Mesenteric fat pad (tissue), 1 donor: ENCODE measurements at places on chromosomes 7 and 10. TPM values are rescaled to one million over a fixed set of nuclear protein-coding genes. Genes with fewer than 3 reads are reported as not detected.

- DNase-seq: no peak
Measured at GRCh38 chr10:43059336-43059720, 17.5 kb upstream of the RET start.

The CAV2 gene
- 170 TPM for total RNA-seq

The C10orf143 gene
- total RNA-seq: 3.7 TPM

DNA sequence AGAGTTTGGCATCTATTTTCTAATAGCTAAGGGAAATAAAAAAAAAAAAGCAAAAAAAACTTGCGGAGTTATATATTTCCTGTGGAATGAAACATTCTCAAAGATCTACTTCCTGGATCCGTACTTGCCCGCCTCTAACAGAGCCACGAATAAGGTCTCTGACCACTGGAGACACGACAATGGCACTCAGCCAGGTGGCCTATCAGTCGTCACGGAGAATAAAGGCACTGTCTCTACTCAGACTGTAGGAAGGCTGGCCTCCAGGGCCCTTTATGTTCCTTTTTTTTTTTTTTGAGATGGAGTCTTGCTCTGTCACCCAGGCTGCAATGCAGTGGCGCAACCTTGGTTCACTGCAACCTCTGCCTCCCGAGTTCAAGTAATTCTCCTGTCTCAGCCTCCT lies 58.7 kb downstream of the RGS10 start:
- DNase-seq: no peak

GRCh38 chr7:7535691-7536090 lies at the start of gene COL28A1:
Gene COL28A1, minus strand, starts transcription at chr7:7535873. Its CDS starts 2,998 bp downstream, at chr7:7532875.
- no peak for DNase-seq

The WNT2 gene
- total RNA-seq: 0.45 TPM

GRCh38 chr10:69497231-69497561 lies 45.9 kb downstream of the TSPAN15 start:
- peak; percentile 71 for DNase-seq

DNA sequence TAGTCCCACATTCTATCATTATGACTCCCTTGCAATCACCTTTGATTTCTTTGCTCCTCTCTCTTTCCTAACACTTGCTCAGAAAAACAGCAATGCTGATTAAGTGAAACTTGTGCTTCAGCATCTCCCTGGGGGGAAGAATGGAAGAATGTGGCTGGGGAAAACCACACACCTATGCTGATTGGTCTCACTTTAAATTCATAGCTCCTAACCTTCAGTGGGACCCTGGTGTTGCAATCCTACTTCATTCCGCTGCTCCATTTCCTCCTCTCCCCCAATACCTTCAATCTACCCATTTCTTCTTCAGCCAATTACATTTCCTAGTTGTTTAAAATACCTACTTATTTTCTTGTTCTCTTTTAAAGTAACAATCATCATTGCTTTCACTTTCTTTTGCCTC lies 1166.7 kb upstream of the C7orf33 start:
- DNase-seq: no peak

- DNase-seq: no peak
Measured at GRCh38 chr10:104711302-104711721, 70.2 kb downstream of the SORCS3 start.

The GPR158 gene
- 0.58 TPM for total RNA-seq

The FEZF1 gene
- total RNA-seq: not detected

The SFMBT2 gene
- total RNA-seq: 12.0 TPM

- no peak for DNase-seq
Measured at GRCh38 chr7:32115831-32116230, 45.6 kb upstream of the PDE1C start.

- DNase-seq: no peak
Measured at GRCh38 chr7:91191771-91192170, 72.5 kb upstream of the FZD1 start.

DNA sequence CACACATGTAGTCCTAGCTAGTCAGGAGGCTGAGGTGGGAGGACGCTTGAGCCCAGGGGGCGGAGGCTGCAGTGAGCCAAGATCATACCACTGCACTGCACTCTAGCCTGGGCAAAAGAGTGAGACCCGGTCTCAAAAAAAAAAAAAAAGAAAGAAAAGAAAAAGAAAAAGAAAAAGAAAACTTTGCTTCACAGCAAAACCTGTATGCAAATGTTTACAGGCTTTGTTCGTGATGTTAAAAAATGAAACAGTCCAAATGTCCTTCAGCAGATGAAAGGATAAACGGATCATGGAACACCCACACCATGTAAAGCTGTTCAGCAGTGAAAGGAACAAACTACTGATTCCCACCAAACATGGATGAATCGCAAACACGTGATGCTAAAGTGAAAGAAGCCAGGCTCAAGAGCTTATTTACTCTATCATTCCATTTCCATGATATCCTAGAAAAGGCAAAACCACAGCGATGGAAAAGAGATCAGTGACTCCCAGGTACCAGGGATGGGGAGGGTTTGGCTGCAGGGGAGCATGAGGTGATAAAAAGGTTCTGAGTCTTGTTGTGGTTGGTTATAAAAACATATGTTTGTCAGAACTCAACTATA lies 15.1 kb downstream of the LRRC20 start:
- DNase-seq: no peak

DNA sequence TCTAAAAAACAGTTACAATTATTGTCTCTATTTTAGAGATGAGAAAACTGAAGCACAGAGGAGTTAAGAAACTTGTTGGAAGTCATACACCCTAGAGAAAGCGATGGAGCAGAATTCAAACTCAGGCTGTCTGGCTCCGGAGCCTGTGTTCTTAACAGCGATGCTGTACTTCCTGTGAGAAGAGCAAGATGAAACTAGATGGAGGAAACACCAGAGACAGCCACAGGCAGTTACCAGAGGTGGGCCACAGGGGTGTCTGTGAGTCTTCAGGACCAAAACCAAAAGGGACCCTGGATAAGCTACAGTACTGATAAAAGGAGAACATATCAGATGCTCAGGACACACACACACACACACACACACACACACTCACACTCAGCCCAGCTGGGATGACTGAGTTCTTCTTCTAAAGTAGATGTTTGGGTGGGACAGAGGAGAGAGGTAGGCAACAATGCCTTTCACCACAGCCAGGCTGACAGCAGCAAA lies 289.2 kb downstream of the FZD1 start:
- no peak for DNase-seq

DNA sequence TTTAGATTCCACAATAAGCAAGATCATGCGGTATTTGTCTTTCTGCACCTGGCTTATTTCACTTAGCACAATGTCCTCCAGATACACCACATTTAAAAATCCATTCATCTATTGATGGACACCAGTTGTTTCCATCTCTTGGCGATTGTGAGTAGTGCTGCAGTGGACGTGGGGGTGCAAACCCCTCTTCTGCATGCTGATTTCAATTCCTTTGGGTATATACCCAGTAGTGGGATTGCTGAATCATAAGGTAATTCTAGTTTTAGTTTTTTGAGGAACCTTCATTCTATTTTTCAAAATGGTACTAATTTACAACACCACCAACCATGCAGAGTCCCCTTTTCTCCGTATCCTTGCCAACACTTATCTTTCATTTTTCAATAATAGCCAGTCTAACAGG lies 2.0 kb upstream of the ASB10 start:
- DNase-seq: no peak

DNA sequence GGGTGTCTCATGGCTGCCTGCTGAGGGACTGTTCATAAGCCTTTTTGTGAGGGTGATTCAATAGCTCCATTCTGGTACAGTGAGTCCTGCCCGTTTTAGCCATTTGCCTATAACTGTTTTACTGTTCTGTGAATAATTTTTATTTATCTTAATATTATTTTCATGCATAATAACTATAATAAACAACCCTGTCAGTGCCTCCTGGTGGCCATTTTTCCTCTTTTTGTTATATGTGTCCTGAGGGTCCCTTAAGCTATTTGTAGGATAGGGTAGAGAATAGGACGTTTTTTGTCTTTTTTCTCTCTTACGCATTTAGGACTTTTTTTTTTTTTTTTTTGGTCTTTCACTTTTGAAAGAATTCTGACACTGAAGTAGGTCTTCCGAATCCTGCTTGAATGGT lies 2.9 kb downstream of the C1QL3 start:
- DNase-seq: no peak

DNA sequence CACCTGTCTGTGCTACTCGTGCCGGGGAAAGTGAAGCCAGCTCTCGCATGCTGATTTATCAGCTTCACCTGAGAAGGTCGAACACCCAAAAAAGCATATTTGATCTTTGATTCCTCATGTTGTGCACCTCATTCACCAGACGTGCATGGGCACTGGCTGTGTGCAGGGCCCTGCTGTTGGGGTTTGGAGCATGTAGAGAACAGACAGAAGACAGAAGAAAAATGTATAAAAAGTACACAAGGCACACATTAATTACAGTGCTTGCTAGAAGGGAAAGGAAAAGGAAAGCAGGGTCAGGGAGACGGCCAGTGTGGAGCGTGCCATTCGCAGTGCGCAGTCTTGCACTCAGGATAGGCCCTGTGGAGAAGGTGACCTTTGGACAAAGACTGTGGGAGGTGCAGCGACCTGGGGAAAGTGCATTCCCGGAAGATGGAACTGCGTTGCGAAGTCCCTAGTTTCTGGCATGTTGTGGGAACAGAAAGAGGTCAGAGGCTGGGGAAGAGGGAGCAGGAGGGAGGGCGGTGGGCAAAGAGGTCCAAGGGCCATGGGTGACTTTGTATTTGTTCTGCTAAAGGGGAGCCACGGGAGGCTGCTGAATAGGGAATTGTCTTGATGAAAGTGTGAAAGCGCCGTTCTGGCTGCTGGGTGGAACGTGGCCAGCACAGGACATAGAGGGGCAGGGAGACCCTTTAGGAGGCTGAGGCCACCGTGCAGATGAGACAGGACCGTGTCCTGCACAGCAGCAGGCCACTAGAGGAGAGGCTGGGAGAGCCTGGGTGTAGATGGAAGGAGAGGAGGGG lies 232.8 kb downstream of the GLRX3 start:
- DNase-seq: peak; percentile 74

DNA sequence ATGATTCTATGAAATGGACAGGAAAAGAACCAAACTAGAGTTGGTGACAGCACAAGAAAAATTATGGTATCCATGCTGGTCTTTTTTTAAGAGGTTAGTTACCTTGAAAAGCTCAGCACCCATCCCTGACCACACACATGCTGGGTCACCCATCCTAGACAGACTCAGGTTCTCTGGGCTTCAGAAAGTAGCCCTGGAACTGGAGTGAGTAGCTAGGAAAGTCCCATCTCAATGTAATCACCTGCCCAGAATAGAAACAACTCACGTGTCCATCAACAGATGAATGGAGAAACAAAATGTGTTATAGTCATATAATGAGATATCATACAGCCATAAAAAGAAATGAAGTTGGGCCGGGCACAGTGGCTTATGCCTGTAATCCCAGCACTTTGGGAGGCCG lies 37.0 kb downstream of the GSDME start:
- no peak for DNase-seq

GRCh38 chr7:127290801-127291361 lies 38.1 kb upstream of the GRM8 start:
- no peak for DNase-seq

DNA sequence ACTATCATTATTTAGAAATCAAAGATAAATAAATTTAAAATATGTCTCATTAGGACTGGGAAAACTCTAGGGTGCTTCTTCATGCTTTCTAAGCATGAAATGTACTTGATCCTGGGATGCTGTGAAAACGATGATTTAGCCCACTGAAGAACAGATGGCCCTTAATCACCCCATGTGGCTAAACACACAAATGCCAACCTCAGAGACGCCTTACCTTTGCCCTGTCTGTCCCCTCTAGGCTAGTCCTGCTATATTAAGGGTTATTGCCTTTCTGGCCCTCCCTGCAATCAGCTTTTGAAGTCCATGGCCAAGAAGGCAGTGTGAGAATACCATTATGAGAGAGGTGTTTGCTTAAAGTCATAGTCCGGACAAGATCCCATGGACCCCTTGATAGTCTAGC lies 217.2 kb downstream of the TWIST1 start:
- DNase-seq: no peak

The VGF gene
- total RNA-seq: 0.22 TPM

GRCh38 chr10:4569151-4569550 lies 256.9 kb upstream of the AKR1E2 start:
- DNase-seq: no peak

DNA sequence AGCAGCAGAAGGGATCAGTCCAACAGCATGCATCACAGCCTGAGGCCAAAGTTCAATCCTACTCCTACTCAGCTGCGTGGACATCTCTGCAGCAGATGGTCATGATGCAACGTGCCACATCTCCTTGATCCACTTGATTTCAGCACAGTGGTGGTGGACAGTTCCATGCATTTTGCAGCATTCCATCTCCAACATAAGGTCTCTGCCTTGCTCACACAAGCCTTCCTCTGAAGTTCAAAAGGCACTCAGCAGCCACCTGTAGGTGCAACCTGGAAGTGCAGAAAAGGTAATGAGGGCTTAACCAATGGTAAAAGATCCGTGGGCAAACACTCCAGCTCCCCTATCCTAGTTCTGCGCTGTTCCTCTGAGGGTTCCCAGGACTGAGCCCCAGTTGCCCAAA lies 57.5 kb upstream of the CHCHD3 start:
- DNase-seq: no peak

The NPFFR1 gene
- total RNA-seq: not detected

The ADAMTS14 gene
- total RNA-seq: 0.61 TPM

The CCNY gene
- total RNA-seq: 73.9 TPM

- peak; percentile 84 for DNase-seq
Measured at GRCh38 chr10:43221419-43222209, 45.3 kb downstream of the RASGEF1A start.

DNA sequence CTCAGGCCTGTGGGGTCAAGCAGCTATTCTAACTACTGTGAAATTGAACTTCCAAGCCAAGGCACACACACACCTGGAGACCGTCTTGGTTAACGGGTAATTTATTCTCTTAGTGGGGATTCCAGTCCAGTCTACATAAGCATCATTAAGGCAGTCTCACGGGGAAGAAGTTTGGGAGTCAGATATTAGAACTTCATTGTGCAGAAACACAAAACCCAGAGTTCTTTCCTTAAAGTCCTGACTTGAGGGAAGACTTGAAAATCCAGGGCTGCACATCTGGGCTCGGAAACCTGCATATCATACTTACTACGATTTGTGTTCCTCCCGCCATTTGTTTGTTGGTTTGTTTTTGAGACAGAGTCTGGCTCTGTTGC lies 112.0 kb downstream of the PTPRN2 start:
- DNase-seq: no peak

DNA sequence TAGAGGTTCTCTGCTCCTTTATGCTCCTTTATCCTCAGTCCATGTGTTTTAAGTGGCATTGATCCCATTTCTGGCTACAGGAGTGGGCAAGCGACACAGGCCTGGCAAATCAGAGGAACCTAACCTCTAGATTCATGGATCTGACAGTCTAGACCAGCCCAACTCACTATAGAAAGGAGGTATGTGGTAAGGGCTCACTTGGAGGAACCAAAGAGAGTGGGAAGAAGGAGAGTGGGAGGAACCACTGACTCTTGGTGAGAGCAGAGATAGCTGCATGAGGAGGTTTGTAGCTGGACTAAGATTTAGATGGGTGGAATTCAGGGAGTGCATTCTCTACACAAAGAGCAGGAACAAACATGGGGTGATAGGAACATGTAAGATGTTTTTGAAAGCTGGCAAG lies 11.6 kb upstream of the FRAT1 start:
- no peak for DNase-seq

The RBP3 gene
- not detected for total RNA-seq

DNA sequence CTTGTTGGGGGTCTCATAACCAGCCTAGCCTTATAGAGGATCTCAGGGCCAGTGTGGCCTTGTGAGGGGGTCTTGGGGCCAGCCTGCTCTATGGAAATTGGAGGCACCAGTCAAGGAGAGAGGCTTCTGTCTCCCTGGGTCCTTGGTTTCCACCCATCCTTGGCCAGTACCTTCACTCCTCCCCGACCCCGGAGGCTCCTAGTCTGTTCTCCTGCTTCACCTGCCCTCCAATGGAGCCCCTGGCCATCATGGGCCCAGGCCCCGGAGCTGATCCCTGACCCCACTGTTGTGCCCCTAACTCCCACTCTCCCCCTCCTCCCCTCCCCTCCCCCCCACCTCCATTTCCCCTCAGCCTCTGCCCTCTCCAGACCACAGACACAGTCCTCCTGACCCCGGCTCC lies 29.7 kb downstream of the RASGEF1A start:
- DNase-seq: peak; percentile 68
